Omental fat pad (tissue), 4 donors: ENCODE measurements at places on chromosomes 12 and 14. TPM values are rescaled to one million over a fixed set of nuclear protein-coding genes. Genes with fewer than 3 reads are reported as not detected.

The DGLUCY gene
- 27.5 TPM for total RNA-seq

The PTHLH gene
- not detected for total RNA-seq

The CGRRF1 gene
- 19.0 TPM for total RNA-seq

The EML1 gene
- 88.0 TPM for total RNA-seq

The TAS2R19 gene
- total RNA-seq, result 7.6 TPM

The KERA gene
- total RNA-seq, result not detected

The FGF23 gene
- not detected for total RNA-seq

The GLI1 gene
- total RNA-seq, result not detected

The EEA1 gene
- 40.6 TPM for total RNA-seq

The SLC2A3 gene
- total RNA-seq, result 132 TPM

The POLE2 gene
- 1.9 TPM for total RNA-seq

The GYS2 gene
- 0.13 TPM for total RNA-seq

The PRIM1 gene
- 10.7 TPM for total RNA-seq

The ENO2 gene
- total RNA-seq, result 4.6 TPM

The TAS2R20 gene
- total RNA-seq, result 4.6 TPM

The PTCSC3 gene
- not detected for total RNA-seq

The GSC gene
- 1.9 TPM for total RNA-seq

The SCN8A gene
- total RNA-seq, result 0.74 TPM

The PIANP gene
- not detected for total RNA-seq

The RNF212B gene
- not detected for total RNA-seq

The PLA2G1B gene
- not detected for total RNA-seq
